ENCODE measurements at places on chromosomes 13 and 19.

- no peak for DNase-seq
These were observed 815.9 kb downstream of the PCDH9 start for GRCh38 chr13:66414066-66414800.

GRCh38 chr13:79403113-79403512, 2.9 kb downstream of the RBM26 start:
- no peak for DNase-seq

DNA sequence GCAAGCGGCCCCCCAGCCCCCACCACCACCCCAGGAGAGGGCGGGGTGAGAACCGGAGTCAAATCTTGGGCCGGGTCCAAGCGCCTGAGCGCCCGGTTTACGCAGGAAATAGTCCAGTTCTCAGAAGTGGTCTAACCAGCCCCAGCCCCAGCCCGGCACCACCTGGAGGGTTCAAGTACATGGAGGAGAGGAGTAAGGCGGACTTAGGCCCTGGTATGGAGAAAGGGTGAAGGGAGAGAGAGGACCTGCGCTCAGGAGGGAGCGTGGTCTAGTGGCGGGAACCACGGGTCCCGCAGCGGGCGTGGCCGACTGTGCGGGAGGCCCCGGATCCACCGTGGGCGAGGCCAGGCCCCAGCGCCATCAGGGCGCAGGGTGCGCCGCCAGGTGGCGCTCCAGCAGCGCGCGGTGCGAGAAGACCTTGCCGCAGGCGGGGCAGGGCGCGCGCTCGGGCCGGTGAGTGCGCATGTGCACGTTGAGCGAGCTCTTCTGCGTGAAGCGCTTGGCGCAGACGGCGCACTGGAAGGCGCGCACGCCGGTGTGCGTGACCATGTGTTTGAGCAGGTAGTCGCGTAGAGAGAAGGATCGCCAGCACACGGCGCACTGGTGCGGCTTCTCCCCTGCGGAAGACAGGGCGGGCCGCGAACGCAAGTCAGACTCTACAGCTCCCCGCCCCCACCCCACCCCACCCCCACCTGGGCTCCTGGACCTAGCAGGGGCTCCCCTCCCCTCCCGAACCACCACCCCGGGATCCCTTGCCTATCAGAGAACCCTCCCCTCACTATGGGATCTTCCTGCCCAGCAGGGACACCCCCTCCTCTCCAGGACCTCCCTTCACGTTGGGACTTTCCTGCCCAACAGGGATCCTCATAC, 2.1 kb upstream of the SLC27A5 start:
- peak; percentile 99 for DNase-seq

DNA sequence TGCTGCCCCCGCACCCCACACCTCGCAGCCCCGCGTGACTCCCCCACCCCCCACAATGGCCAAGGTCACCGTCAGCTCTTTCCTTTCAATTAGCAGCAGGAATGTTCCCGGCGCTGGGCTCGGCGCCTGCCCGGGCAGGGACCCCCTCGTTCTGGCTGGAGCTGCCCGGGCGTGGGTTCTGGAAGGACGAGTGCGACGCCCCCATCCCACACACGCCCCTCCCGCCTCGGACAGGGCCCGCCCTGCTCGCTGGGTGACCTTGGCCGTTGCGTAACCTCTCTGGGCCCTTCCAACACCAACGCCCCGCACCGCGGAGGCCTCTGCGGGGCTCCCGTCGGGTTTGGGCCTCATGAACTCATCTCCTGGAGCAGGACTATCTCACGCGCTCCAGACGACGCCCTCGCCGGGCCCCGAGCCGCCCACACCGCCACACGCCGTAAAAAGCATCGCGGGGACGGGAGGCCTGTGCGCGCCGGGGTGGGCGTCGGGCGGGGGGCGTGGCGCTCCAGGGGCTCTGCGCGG, 10.3 kb downstream of the PALM start:
- peak; percentile 52 for DNase-seq

DNA sequence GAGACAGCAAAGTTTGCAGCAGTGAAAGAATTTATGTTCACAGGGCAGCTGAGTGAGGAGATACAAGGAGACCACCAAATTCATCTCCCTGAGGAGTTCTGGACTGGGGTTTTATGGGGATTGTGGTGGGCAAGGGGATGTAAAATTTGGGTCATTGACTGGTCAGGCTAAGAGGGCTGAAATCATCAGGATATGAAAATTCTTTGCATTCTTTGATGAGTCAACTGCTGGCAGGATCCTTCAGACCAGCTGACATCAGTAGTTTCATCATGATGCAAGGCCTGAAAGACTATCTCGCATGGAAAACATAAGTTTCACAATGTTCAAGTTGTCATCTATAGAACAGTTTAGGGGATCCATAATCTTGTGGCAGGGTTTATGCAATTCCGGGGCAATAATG, 869.5 kb upstream of the PCDH9 start:
- DNase-seq = no peak

DNA sequence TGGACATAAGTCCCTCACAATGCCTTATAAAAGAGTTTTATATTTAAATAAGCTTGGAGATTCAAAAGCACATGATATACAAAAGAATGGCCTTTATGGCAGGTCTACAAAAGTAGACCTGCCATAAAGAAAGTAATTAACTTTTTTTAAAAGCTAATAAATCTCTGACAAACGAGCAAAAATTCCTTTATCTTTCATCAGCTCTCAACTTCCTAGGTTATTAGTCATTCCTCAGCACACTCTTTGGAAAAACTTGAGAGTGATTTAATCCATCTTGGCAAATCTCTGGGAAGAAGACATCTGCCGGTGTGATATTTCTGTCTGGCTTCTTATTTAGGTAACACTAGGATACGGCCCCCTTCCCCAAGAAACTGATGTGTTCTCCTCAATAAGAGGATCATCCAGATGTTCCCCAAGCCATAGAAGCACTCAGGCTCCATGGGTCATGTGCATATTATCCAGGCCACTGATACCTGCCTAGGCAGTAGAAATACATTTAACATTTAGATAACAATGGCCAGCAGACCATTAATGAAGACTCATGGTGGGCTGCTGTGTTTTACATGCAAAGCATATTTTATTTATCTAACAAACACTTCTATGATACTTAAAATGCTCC, 372.7 kb downstream of the LIG4 start:
- no peak for DNase-seq

DNA sequence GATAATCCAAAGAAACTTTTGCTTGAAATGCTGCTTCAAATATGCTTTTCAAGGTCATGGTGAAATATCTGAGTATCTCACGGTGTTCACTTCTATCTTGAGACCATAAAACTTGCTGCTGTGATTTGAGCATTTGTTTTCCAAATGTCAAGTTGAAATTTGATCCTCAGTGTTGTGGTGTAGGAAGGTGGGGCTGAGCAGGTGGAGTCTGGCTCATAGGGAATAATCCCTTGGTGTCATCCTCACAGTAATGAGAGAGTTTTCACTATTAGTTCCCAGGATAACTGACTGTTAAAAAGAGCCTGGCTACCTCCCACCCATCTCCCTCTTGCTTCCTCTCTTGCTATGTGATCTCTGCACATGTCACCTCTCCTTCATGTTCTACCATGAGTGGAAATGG, 858.0 kb upstream of the SLITRK5 start:
- no peak for DNase-seq

GRCh38 chr13:51794964-51795363, 9.0 kb downstream of the DHRS12 start:
- DNase-seq = no peak

GRCh38 chr19:17517898-17518297, 6.4 kb downstream of the PGLS start:
- DNase-seq = no peak

GRCh38 chr19:12766051-12766521, 9.3 kb downstream of the HOOK2 start:
- DNase-seq = no peak

GRCh38 chr13:34967851-34968562, 25.9 kb downstream of the NBEA start:
- DNase-seq = no peak

DNA sequence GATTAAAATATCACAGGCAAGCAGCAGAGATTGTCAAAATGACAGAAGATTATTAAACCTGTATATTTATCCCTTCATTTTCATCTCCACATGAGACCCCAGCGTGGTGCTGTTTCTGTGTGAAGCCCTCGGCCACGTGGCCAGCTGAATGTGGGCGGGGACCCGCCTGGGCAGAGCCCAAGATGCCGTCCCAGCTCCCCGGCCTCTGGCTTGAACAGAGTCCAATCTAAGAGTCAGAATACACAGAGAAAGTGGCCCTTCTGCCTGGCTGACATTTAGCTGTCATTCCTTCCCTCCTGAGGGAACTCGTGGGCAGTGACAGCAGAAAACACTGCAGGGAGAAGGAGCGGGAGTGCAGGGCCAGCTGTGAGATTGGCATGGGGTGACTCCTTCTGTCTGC, 34.9 kb upstream of the UQCRFS1 start:
- no peak for DNase-seq

- DNase-seq = no peak
These were observed 33.6 kb downstream of the GJA3 start for GRCh38 chr13:20127262-20127561.

GRCh38 chr13:83485101-83485500, 397.2 kb downstream of the SLITRK1 start:
- DNase-seq = no peak

DNA sequence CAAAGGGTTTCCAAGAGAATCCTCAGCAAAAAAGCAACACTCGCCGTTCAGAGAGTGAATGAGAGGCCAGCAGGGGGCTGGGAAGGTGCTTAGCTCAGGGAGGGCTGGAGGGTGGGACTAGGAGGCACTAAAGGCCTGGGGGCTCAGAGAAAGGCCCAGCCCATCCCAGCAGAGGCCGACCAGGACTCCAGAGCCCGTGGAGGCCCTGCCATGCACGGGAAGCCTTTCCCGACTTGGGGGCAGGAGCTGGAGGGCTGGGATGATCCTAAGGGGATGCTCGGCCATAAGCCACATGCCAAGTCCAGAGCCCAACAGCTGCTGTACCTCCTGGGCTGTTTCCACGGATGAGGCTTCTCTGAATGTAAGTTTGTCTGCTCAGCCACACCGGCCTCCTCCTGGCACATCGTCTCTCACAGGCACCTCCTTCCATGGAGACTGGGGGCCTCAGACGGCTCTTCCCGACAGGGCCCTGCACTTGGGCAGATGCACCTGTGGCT, 19.5 kb downstream of the RASA3 start:
- DNase-seq = no peak

- DNase-seq = no peak
These were observed 46.0 kb downstream of the C13orf46 start for GRCh38 chr13:113927661-113928581.

GRCh38 chr13:76225815-76226489, 589.8 kb downstream of the LMO7 start:
- no peak for DNase-seq

GRCh38 chr19:4910594-4911281, 1.4 kb downstream of the UHRF1 start:
- peak; percentile 62 for DNase-seq

GRCh38 chr13:114071410-114071809, 61.0 kb downstream of the RASA3 start:
- DNase-seq = no peak

DNA sequence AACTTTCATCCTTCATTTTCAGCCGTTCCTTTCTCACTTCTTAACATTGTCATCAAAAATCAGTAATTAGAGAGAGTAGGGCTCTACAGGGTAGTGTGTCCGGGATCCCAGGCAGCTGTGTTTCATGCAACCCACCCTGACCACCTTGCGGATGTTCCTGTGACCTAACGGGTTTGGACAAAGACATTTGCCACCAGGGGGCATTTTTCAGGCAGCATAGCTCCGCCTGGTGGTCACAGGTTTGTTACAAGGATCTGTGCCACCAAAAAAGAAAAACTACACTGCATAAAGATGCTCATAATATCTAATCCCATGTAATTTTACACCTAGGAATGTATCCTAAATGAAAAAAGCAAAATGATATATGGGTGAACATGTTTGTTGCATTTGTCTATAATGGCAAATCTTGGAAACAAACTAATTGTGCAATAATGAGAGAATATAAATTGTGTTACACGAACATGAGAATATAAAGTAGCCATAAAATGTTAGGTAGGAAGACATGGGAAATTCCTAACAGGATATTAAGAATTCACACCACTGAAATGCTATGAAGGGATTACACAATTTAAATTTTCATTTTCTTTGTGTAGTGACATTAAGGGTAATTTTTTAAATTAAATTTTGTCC, 123.0 kb downstream of the SLC7A1 start:
- peak; percentile 72 for DNase-seq

- DNase-seq = peak; percentile 71
These were observed 591 bp downstream of the ZNF823 start for GRCh38 chr19:11737964-11738745.

- no peak for DNase-seq
These were observed 13.9 kb upstream of the LGALS16 start for GRCh38 chr19:39641773-39642172.

DNA sequence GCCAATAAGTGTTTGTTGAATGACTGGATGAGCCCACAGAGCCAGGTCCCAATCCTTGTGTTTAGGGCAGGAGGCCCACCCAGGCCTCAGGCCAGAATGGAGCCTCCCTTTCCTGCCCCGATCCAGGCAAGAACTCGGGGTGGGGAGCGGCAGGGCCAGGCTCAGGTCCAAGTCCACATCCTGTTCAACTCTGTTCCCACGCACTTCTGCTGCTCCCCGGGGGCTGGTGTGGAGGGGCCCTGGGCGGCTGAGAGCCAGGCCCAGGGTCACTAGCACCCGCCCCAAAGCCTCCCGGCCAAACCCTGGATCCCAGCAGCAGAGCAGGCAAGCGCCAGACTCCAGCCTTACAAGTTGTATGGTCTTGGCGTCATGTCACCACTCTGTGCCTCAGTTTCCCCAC, 8.0 kb downstream of the ANGPTL8 start:
- no peak for DNase-seq

GRCh38 chr19:40633207-40633606, 32.0 kb downstream of the LTBP4 start:
- DNase-seq = no peak

DNA sequence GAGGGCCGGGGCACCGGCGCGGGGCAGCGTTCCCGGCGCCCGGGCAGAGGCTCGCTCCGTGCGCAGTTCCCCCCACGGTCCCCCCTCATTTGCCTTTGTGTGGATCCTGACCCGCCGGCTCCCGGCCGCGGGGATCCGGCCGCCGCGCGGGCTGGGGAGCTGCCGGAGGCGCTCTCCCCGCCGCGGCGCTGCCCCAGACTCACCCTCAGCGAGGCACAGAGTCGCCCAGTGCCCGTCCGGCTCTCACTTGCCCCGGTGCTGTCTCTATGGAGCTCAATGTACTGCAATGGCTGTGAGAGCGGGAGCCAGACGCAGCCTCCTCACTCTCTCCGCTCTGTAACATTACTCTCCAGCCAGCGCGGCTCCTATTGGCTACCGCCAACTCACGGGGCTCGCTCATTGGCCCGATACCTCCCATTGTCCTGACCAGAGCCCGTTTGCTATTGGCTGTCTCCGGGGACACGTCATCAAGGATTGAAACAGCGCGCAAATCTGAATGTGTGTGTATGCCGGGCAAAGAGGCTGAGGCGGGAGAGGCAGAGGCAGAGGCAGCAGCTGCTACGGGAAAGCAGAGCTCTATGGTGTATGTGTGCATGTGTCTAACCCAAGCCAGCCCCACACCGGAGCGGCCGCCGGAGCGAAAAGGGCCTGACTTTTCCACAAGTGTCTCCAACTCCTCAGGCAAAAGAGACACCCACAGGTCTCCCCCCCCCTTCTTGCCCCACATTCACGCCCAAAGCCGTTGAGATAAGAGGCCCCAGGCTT, at the start of gene HMGB1:
Gene HMGB1 (minus strand): TSS at position 344 of the 765 bp plus-strand sequence. CDS start 2,256 bp downstream, outside the sequence.
- peak; percentile 88 for DNase-seq

- peak; percentile 67 for DNase-seq
These were observed 984 bp downstream of the SIX5 start for GRCh38 chr19:45767881-45768654.

GRCh38 chr13:42798118-42798517, 16.7 kb downstream of the FAM216B start:
- no peak for DNase-seq

Measured in SK-N-SH (cell line).